Sciatic nerve (tissue), 2 donors: ENCODE measurements at places on chromosomes 7 and 10. TPM values are rescaled to one million over a fixed set of nuclear protein-coding genes. Genes with fewer than 3 reads are reported as not detected.

The SFRP5 gene
- total RNA-seq, result 292 TPM

The EXOSC1 gene
- 37.0 TPM for total RNA-seq

DNA sequence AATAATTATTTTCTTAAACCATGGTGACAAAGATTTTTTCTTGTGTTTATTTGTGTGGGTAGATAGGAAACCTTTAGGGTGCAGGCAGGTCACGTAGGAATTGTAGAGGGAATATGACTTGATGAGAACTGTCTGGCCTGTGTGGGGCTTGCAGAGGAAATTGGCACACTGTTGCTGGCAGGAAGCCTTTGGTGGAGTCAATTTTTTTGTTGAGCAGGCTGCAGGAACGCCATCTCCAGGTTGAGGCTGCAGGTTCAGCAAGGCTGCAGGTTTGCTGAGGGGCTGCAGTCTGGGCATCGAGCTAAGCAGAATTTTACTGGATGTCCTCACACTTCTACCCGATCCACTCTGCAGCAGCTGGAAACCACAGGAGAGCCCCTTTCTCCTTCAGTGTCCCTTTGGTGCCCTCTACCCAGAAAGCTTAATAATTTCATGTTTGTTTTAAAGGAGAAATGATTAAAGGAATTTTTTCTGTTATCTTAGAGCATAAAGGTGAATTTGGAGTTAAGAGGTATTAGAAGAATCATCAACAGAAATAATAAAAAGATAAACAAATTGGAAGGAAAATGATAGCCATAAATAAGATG lies 37.0 kb downstream of the TBC1D12 start:
- DNase-seq, result no peak

- no peak for DNase-seq
These were observed at the start of gene SLC26A3 for GRCh38 chr7:107803009-107803610. Gene SLC26A3 (minus strand): TSS chr7:107803223. CDS start chr7:107794509, 8,714 bp downstream.

DNA sequence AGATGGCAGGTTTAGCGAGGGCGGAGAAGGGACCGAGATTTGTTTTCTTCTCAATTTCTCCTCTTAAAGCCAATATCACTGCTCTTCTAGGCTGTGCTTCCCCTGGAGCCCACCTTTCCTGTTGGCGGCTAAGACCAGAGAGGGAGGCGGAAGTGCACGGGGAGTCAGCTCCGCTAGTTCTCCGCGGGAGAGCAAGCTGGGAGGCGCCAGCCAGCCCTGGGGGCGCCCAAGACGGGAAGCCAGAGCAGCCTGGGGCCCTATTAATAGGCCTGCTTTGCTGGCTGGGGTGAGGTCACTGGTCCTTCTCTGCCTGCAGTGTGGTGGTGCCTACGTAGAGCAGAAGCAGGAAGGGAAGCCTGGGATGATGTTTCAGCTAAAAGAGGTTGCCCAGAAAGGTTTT lies 61.6 kb downstream of the LSM5 start:
- no peak for DNase-seq

DNA sequence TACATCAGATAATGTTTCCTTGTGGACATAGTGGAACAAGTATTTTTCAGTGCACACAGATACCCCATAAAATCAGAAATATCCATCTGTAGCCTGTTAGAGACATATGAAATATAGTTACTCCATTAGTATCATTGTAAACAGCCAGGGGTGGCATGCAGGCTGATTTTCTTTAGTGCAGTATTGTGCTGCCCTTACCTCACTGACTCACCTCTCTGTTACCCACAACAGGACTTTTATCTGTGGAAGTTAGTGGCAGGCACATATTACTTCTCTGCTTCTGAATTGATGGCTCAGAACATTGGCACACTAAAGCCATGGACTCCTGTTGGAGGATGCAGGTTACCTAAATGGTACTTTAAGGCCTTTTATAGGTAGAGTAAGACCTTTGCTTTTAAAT lies 70.0 kb downstream of the SLC25A40 start:
- no peak for DNase-seq

The SRI gene
- total RNA-seq, result 132 TPM

DNA sequence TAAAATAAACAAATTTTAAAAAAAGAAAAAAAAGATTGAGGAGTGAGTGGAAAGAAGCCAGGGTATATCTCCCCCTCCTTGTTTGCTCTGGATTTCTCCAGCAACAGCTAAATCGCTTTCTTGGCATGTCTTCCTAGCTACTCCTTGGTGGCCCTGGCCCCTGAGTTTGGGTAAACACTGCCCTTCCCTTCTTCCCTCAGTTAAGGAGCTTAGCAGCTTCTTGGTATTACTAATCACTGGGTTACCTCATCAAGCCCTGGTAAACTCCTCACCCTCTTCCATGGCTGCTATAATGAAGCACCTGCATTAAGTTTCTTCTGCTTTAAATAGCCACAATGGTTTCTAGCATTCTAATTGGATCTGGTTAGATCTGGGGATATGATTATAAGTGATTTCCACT lies 269.8 kb downstream of the FZD1 start:
- DNase-seq, result no peak

DNA sequence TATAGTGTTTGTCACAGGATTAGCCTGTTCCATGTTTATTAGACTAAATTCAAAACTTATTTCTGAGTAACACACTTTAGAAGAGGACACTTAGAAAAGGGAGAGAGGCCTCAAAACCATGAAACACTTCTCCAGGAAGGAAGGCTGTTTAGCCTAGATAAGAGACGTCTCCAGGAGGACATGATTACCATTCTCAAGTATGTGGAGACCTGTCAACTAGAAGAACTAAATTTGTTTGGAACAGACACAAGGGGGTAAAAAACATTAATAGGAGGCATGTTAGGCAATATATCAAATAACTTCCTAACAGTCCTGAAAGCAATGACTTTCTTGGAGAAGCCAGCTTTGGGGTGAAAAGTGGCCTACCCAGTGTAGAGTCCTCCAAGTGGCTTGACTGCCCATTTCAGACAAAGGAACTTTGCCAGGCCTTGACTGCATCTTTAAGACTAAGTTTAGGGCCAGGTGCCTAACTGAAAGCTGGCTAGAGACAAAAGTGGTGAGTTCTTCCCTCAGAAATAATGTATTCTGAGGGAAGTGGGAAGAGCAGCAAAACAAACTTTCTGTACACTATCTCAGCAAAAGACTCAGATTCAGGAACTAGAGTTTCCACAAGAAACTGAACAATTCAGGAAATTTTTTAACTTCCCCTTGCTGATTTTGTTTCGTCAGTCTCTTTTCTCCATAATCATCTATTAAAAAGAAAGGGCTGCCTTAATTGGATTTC lies 11.8 kb downstream of the NCOA4 start:
- no peak for DNase-seq
